ENCODE measurements at places on chromosomes 7 and 10.

GRCh38 chr10:44979281-44980191 lies 927 bp upstream of the DEPP1 start:
- no peak for DNase-seq

GRCh38 chr10:45241865-45242520 lies 73.4 kb downstream of the OR13A1 start:
- no peak for DNase-seq

GRCh38 chr7:10239695-10240345 lies 733.9 kb upstream of the PHF14 start:
- DNase-seq: no peak

DNA sequence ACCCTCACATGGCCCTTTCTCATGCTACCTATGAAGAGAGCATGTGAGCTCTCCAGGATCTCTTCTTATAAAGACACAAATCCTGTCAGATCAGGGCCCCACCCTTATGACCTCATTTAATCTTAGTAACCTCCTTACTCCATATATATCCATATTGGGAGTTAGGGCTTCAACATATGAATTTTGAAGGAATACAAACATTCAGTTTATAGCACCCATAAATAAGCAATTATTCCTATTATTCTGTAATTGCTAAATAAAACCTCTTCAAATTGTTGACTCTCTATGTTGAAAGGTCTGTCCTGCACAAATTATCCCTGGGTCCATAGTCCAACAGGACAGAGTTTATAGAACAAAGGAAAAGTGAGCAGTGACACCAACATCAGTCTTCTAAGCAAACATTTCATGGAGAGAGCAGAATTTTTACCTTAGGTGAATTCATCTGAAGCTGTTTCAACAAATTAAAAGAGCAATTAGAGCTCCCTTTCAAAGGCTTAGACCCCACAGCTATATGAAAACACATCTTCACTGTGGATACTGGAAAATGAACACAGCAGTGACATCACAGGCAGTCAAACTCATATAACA lies 12.2 kb downstream of the DOCK4 start:
- no peak for DNase-seq

DNA sequence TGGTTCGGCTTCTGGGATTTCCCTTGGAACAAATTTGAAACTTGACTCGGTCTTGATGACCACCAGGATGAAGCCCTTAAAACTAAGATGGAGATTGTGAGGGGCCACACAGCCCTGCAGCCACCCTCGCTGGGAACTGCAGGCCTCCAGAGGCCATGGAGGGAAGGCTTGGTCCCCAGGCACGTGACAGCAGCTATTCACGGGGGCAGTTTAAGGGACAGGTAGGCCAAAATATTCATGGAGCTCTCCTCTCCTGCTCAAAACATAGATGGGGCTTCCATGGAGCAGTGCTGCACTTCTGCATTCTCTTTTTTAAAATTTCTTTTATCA lies 137.0 kb downstream of the ADCY1 start:
- DNase-seq: no peak

GRCh38 chr10:129758207-129759021 lies 205.7 kb downstream of the EBF3 start:
- no peak for DNase-seq

GRCh38 chr7:139683137-139683921 lies 94.5 kb downstream of the HIPK2 start:
- DNase-seq: no peak

DNA sequence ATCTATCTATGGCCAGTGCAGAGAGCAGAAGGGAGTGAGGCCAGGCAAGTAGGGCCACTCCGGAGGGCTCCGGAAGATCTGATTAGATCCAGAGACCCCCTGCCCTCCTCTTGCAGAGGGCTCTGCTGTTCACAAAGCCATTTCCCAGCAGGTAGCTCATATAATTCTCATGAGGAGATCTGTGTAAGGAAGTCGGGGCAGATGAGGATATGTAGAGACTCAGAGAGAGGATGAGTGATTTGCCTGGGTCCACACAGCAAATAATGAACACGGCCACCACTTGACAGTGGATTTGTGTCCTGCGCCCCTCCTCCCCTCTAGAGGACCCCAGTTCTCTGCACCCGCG lies 2.6 kb downstream of the MUC12 start:
- DNase-seq: no peak

GRCh38 chr10:30247704-30248103 lies 101.4 kb downstream of the MTPAP start:
- no peak for DNase-seq

DNA sequence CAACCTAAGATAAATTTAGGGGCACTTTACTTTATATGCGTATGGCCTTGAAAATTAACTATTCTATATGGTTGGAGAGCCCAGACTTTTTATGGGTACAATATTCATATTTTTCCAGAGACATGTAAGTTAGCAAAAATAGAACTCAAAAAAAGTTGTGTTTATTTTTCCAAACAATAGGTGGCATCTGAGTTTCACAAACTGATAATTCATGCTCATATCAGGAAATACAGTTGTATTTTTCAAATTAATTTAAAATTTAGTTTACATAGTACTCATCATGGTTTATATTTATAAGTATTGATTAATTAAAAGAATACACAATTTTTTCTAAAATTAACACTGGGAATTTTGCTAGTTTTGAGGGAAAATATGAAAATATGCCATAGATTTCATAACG lies 34.6 kb downstream of the ANKRD7 start:
- peak; percentile 1 for DNase-seq

DNA sequence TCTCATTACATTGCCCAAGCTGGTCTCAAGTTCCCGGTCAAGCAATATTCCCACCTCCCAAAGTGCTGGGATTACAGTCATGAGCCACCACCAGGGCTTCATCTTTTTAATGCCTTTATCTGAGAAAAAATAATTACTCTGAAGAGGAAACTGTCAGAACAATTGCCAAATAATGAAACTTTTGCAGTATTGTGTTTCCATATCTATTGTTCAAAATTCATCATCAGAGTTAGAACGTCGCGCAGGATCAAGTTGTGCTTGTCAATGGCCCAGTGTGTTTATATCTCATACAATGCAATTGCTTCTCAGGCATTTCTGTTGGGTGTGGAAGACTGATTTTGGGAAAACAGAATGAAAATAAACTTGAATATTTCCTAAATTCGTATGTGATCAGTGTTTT lies 143.1 kb downstream of the ARID5B start:
- DNase-seq: no peak

- DNase-seq: no peak
These were observed 89.4 kb downstream of the CYTH3 start for GRCh38 chr7:6182993-6183392.
